Pulmonary artery endothelial cell (primary cell): ENCODE measurements at places on chromosomes 7 and 10. TPM values are rescaled to one million over a fixed set of nuclear protein-coding genes. Genes with fewer than 3 reads are reported as not detected.
A peak's percentile ranks its signal among the peaks of the same experiment; 100 is the strongest.

NOS3 gene
- 58.3 and 67.0 TPM in 2 replicates for total RNA-seq

ANAPC16 gene
- 48.9 and 59.8 TPM in 2 replicates for total RNA-seq

TRIM56 gene
- 14.0 and 28.8 TPM in 2 replicates for total RNA-seq

OR13A1 gene
- total RNA-seq: not detected in 2 replicates

- no peak for DNase-seq
These were observed 1214.4 kb upstream of the C7orf33 start for GRCh38 chr7:147376192-147376591.

GRCh38 chr10:4043897-4044665, 259.1 kb upstream of the KLF6 start:
- DNase-seq: peak; percentile 94

DNA sequence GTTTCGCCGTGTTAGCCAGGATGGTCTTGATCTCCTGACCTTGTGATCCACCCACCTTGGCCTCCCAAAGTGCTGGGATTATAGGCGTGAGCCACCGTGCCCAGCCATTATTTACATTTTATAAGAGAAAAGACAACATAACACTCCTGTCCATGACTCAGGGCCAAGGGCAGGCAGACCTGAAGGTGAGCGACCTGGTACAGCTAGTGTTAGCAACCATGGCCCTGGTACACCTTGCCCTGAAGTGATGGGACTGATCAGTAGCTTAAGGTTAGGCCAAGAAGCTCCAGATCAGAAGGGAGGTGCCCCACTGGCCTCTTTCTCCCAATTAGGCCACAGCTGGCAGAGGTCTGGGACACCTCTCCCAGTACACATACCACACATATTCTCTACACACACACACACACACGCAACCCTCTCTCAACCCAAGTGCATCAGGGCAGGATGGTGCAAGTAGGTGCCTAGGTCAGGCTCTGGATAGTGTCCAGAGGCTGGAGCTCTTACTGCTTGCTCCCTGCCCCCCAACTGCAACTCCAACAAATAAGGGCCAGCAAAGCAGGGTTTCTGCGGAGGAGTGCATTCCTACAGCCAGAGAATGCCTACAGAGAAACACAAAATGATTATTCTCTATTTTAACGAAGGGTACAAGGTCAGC, 43.8 kb downstream of the DPCD start:
- DNase-seq: no peak

DNA sequence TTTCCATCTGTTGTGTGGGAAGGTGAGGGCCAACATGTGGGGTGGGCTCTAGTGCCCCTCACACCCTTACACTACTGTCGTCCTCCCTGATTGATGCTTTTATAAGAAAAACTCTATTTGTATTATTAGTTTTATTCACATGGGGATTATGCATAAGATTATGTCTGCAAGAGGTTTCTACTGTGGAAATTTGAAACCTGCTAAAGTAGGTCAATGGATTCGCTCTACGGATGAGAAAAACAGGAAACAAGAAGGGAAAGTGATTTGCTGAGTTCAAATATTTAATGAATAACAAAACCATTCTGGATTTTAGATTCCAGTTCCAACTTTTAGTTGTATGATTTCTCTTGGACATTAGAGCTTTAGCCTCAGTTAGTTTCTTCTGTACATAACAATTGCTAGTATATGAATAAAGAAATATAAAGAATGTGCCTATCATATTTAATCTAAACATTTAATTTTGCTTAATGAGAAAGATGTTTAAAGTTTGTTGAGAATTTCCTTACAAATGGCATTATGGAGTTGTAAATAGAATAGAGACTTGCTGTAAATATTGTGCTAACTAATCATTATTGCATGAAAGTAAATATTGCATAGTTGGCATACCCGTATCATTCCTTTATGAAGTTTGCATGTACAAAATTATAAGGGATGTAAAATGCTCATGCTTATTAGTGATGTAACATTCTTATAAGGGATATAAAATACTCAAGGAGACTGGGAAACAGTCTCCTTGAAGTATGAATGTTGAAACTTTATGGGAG, 193.8 kb downstream of the THSD7A start:
- DNase-seq: no peak

DNA sequence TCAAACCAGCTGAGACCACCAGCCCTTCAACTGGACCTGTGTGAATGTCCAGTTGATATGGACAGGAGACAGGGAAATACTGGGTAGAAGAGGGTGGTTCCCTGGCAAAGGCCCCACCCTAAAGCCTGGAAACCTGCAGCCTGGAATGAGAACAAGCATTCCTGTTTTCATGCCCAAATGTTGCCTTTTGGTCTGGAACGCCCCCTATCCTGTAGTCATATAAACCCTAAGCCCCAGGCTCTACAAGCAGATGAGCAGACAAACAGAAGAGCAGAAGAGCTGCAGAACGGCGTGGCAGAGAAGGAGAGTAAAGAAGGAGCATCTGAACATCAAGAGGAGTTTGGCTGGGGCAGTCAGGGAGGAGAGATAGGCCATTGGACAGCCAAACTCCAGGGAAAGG, 38.4 kb downstream of the SYPL1 start:
- DNase-seq: no peak

- DNase-seq: no peak
These were observed 15.4 kb downstream of the LGI1 start for GRCh38 chr10:93773120-93773519.

GRCh38 chr7:15851201-15851600, 164.7 kb upstream of the MEOX2 start:
- DNase-seq: no peak

DNA sequence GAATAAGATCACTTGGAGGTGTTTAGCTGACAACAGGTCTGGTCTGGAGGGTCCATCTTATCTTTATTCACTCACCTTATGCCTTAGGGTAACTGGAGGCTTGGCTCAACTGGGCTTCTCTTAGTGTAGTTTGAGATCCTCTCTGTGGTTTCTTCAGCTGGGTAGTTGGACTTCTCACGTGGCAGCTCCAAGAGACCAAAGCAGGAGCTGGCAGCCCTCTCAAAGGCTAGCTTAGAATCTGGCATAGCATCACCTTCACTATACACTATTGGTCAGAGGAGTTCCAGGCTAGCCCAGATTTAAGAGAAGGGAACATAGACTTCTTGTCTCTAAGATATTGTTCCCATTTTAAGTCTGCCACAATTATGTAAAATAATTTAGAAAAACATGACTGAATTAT, 16.4 kb downstream of the ADK start:
- DNase-seq: no peak
